Left ventricle myocardium inferior (tissue), 1 donor: ENCODE measurements at places on chromosomes 16 and 17.

DNA sequence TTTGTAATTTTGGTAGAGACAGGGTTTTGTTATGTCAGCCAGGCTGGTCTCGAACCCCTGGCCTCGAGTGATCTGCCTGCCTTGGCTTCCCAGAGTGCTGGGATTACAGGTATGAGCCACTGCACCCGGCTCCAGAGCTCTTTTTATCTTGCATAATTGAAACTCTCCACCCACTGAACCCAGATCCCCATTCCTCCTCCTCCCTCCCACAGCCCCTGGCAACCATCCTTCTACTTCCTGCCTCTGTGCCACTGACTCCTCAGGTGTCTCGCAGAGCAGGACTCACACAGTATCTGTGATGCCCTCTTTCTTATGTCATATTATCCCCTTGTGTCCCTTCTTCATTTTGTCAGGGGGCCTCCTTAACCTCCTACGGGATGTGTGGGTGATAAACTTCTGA, 340.7 kb downstream of the SLC39A11 start:
- no peak for DNase-seq

DNA sequence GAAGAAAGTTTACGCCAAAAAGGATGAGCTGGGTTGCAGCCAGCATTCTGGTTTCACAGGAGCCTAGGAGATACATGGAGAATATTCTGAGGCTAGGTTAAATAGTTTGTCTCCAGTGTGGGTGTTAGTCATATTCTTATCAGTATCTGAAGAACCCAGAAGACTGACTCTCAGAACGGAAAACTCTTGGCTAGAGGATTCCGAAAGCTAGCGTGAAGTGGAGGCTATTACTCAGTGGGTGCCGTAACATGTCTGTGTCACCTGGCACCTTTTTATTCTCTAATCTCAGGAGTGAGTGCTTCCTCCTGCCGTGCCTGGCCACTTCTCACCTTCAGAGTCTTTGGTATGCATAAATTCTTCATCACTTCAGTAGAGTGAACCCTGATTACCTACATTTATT, 199.5 kb downstream of the WWOX start:
- DNase-seq = no peak

DNA sequence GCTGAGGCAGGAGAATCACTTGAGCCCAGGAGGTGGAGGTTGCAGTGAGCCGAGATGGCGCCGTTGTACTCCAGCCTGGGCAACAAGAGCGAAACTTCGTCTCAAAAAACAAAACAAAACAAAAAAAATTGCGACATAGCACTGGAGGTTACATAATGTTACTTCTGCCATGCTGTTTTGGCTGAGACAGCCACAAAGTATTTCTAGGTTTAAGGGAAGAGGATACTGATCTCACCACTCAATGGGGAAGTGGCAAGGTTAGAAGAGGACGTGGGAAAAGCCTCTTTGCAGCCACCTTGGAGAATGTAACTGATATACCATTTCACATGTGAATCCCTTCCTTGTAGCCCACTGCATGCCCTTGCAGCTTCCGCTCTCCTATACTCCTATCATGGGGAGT, 131.2 kb upstream of the NLRP1 start:
- DNase-seq = no peak

DNA sequence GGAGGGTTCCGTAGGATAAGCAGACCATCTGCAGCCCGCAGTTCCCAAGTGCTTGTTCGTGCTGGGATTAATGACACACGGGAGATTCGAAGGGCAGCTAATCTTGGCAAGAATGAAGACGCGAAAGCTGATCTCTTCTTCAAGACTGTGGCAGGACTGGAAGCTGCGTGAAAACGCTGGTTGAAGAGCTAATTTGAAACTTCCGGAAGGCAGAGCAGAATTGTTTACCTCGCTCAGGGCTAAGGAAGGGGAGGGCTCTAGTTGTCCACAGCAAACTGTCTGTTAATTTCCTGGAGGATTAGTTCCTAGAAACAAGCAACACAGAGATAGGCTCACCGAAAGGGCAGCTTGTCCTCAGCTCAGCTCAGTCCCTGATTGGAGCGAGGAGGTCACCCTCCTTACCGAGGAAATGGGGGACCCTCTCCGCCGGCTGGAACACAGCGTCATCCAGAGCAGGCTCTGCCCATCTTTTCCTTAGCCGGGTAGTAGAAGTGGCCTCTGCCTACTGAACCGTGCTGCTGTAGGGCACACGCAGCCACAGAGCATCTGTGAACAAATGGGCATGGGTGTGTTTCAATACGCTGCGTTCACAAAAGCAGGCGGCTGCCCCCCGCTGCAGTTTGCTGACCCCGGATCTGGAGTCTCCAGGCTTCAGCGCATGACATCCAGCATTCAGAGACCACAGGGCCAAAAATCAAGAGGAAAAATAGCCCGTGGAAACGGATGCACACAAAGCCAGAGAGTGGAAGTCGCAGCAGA, 16.7 kb upstream of the BAIAP2 start:
- no peak for DNase-seq

DNA sequence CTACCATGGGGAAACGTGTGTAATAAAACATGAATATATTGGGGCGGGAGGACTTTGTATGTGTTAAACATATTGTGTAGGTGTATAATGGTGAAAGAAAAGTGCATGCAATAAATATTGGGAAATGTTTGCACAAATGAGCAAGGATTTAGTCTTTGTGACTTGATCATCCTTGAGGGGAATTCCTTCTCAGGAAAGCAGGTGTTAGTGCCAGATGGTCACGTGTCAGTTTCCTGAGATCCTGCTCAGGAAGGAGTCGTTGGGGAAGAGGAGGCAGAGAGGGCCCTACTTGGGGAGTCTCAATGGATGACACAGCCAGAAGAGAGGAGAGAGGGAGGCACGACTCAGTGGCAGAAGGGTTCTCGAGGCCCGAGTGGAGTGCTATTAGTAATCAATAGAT, 53.2 kb downstream of the MSI2 start:
- no peak for DNase-seq

GRCh38 chr17:34771891-34772290, 189.4 kb downstream of the CCT6B start:
- no peak for DNase-seq

- DNase-seq = no peak
Measured at GRCh38 chr17:10751563-10751962, 21.7 kb upstream of the TMEM220 start.

- no peak for DNase-seq
Measured at GRCh38 chr17:57819285-57819684, 30.6 kb downstream of the MRPS23 start.

DNA sequence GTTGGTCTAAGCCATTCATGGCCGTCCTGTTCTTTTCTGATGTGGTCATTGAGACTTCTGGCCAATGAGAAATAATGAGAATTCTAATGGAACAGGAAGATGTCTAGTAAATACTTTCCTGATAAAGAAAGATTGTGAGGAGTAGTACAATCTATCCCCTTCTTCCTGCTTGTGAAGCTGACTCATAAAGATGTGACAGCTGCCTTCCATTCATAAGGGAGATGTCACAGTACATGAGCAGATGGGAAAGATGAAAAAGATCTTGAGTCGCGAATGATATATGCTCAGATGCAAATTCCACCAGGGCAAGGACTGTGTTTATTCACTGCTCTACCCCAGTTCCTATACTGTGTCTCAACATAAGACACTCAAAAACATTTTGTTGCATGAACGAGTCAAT, 111.7 kb upstream of the FOXF1 start:
- no peak for DNase-seq

DNA sequence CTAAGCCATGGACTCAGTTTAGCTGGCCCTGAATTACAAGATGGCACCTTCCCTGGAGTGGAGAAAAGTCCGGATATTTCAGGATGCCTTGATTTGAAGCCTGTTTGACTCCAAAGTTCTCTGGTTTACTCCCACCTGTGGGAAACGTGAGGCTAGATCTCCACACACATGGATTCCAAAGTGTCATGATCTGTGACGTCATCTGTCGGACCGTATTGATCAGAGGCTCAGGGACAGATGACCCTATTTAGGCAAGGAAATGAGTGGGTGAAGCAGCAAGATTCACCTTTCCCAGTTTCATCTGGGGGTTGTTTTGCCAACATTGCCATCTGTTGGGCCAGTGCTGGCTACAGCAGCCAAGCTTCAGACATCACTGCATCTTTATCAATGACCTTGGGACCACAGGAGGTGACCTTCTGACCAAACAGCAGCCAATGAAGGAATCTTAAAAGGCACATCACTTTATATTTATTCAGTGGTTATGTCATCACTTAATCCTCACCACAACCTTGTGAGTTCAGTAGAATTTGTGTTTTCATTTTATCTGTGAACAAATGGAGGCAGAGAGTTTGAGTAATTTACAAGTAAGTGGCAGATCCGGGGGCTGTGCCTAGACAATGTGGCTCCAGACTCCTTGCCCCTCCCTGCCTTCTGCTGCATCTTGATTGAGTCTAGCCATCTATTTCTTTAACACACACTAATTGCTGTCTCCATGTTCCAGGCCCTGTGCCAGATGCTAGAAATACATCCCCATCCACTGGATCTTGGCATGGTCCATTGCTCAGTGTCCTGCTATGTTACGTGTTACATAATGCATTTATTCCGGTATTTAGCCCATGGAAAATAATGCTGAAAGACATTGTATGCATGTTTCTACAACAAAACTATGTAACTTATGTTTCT, 1.5 kb upstream of the CDH13 start:
- DNase-seq = no peak

DNA sequence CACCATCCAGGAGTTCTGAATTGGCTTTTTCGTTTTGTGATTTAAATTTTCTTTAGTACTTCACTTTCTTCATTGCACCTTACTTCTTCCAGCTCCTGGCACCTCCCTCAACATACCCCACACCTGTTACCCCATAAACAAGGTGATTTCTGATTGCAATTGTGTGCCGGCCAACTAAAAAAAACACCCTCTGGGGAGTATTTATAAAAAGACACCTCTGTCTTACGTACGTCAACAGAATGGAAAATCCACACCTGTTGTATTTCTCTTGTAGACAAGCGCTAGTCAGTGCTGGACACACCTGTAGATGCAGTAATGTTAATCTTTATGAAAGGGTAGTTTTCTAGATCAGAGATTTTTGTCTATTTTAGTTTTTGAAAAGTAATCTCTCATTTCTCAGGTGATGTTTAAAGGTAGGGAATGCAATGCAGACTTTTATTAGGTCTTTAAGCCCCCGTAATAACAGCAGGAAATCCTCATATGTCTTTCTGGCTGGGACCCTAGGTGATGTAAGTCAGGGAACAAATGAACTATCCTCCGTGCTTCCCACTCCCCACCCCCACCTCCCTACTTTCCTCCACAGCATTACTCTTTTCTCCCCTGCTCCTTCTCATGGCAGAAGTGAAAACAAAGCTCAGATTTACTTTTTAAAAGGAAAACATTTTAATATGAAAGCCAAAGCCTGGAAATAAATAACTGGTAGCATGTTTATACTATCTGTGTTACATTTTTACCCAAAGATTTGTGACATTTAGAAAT, 4.2 kb downstream of the MSI2 start:
- DNase-seq = no peak

DNA sequence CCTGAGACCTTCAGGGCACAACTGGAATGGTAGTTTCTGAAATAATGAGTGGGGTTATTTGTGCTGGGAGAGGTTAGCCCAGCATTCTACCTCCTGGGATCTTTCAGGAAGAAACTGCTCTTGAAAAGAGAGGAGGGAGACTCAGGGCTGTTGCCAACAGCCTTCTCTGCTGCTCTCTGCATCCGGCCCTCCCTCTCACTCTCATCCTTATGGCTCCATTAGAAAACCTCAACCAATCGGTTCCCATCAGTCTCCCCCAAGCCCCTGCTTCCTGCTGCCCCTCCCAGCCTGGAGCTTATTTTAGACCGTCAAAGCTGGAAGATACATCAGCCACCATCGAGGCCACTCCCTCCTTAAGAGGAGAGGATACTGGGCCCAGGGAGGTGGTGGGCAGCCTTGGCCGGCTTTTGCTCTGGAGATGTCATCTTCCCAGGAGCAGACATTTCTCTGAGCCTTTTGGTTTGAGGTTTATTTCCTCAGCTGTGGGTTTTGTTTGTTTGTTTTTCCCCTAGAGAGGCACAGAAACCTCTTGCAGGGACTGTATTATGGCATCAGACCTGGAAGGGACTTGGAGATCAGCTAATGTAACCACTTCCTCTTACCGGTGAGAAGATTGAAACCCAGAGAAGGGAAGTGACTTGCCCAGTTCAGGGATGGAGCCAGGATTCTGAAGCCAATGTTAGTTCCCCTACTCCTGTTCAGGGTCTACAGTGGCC, 2.7 kb downstream of the MPRIP start:
- no peak for DNase-seq

- no peak for DNase-seq
Measured at GRCh38 chr17:12815642-12816141, 26.4 kb downstream of the ARHGAP44 start.

- no peak for DNase-seq
Measured at GRCh38 chr16:1678500-1679098, 520 bp downstream of the JPT2 start.

GRCh38 chr16:85089525-85089924, 22.7 kb downstream of the CIBAR2 start:
- no peak for DNase-seq
